ENCODE measurements at places on chromosomes 11 and 22.

DNA sequence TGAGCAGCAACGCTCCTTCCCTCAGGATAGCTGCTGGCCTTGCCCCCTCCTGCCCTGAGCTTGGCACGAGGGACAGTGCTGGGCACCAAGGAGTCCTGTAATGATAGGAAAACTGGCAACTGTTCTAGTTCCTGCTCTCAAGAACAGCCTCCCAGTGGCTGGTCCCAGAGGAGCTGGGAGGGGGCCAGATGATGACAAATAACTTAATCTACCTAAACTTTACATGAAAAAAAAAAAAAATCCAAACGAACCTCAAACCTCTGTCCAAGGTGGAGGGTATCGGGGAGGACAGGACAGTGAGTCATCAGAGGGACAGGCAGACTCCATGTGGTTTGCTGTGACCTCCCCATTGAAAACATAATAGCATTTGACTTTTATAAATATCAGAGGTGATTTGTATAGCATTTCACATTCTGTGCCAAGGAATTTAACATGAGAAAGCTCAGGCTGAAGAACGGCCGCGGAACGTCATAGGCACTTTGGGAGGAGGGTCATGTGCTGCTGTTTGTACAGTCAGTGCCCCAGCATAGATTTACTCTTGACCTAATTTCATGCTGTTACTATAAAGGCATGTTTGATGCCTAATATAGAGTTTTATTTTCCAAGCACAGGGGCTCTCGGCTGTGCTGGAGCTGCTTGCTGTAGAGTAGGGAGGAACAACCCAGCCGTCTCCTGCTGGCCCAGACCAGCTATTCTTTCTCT lies 98.2 kb upstream of the NNMT start:
- no peak for DNase-seq

- no peak for DNase-seq
Observed at GRCh38 chr11:57340039-57340615, 2.0 kb downstream of the P2RX3 start.

DNA sequence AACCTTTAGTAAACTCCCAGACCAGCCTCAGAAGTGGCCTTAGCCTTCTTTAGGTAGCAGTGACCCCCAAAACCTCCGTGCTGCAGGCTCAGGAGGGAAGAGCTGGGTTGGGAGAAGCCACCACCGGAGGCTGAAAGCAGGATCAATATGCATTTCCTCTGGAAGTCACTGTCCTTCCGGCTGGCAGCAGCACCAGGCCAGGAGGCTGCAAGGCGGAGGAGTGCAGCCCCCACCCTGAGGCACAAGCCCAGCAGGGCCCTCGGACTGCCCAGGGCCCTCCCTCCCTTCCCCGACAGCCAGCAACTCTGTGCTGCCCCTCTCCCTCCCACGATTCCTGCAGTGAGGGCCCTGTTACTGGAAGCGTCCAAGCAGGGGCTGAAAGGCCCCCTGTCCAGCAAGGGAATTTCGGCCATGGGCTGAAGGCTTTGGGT lies 3.2 kb upstream of the NRXN2 start:
- no peak for DNase-seq

- DNase-seq = no peak
Observed at GRCh38 chr11:122100756-122101080, 15.3 kb downstream of the BLID start.

GRCh38 chr11:72918851-72919250 lies 104.6 kb downstream of the ATG16L2 start:
- no peak for DNase-seq

DNA sequence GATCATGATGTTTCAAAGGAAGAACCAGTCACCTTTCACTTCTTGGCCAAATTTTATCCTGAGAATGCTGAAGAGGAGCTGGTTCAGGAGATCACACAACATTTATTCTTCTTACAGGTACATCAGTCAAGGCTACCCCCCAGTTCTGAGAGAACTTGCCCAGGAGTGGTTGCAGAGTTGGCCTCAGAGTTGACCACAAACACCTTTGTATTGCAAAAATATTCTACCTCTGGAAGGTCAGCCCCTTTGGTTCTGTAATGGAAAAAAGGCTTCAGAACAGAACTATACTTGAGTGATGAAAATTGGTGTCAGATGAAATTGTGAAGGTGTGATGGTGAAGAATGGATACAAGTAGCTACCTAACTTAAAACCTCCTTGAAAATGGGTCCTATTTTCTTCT lies 35.7 kb downstream of the NF2 start:
- DNase-seq = no peak

GRCh38 chr11:9462806-9463537 lies 2.2 kb downstream of the ZNF143 start:
- no peak for DNase-seq

GRCh38 chr11:19890308-19890707 lies 177.7 kb downstream of the NAV2 start:
- DNase-seq = no peak

GRCh38 chr11:117582433-117582832 lies 214.6 kb downstream of the DSCAML1 start:
- no peak for DNase-seq
